ENCODE measurements at places on chromosomes 4 and X.

DNA sequence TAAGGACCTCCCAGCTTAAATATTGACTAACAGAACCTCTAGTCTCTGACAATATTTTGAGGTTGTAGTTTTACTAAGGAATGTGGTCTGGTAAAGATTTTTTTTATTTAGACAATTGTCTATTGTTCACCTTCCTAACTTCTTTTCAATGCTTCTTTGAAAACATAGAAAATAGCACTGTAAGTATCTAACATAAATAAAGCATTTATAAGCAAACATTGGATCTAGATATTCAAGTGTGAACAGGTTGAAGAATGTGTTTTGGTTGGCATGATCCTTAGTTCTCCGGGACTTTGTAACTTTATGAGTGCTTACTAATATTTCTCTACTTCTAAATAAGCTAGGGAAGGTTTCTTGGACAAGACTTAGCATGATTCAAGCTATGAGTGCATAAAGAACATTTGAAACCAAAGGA lies 285.4 kb upstream of the ARSJ start:
- no peak for ATAC-seq

DNA sequence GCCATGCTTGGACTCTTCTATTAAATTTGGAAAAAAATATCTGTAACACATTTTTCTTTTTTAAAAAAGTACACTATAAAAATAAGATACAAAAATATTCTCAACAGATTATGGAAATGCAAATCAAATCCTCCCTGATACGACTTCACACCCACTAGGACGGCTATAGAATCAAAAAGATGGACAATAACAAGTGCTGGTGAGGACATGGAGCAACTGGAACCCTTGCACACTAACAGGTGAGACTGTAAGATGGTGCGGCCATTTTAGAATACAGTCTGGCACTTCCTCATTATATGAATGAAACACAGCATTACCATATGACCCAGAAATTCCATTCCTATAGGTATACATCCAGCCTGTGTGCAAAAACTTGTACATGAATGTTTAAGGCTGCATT lies 83.6 kb downstream of the GATB start:
- no peak for ATAC-seq

DNA sequence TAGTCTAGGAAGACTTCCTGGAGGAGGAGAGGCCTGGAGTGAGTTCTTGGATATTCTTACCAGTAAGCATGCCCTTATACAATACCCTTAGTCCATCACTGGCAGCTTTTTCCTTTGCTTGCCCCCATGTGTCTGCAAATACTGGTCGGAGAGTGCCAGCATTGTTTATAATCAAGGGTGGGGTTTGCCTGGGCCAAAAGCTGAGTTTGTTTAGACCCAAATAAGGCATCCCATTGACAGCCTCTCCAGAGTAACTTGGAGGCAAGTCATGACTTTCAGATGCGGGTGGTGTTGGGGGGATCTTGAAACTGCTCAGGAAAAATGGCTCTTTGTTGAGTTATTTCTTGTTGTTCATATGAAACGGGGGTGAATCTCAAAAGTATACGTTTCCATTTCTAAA lies 258.4 kb upstream of the TAPT1 start:
- ATAC-seq, result no peak

DNA sequence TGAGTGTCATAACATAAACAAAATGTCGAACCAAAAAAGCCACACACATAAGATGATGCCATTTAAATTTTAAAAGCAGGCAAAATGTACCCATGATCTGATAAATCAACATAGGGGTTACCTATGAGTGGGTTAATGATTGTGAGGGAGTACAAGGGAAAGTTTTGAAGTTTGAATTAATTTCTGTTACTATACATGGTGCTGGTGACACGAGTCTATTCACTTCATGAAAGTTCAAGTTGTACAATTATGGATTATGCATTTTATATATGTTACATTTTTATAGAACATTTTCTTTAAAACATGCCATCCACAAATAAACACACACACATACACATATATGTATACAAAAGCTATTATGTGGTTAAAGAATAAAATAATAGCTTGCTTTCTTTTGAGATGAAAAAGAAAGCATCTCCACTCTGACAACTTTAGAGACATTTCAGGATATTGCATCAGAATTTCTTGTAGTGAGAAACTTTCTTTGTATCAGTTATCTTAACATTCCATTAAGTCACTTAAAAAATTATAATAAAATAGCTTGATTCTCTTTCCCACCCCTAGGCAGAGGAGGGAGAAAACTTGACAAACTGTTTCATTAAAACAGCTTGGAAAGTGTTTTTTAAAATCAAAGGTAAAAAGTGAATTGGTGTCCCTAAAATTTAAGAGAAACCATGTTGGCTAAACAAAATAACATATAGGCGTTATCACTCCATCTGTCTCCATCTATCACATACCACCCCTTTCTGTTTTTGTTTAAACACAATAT lies 891.8 kb upstream of the NDST4 start:
- no peak for ATAC-seq

GRCh38 chr4:14562901-14563300 lies 439.4 kb upstream of the CPEB2 start:
- ATAC-seq, result no peak

- ATAC-seq, result no peak
Measured at GRCh38 chr4:67080046-67080557, 465.2 kb downstream of the CENPC start.
